Mucosa of gallbladder (tissue), 1 donor: ENCODE measurements at places on chromosomes 3 and 15. TPM values are rescaled to one million over a fixed set of nuclear protein-coding genes. Genes with fewer than 3 reads are reported as not detected.

DNA sequence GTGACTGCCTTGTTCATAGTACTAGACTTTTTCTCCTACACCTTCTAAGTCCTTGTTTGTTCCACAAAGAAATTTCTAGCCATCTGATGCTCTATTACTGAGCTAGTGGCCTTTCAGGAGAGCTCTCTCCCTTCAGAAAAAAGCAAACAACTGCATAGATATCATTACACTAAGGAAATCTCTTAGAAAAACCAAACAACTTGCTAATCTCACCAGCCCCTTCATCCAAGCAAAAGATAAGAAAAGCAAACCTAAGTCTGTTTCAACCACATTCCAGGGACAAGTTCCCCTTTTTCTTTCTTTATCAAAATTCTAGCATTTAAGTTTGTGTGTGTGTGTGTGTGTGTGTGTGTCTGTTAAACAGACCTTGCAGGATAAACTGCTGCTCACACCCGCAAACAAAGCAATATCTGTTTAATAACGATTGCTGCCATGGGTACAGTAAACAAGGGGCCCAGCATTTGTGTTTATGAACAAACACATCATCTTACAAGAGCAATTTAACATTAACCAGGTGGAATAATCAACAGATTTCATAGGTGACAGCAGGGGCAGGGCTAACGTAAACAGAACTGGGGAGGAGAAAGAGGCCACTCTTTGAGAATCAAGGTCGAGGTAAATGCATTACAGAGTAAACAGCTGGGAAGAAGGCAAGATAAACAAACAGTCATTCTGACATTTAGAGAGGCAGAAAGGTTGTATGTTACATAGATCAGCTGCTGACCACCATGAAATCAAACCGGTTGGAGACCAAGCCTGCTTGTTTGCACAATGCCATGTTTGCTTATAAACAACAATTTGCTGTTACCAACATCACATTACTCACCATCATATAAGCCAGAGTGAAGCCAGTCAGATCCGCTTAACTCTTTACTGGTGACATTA, 375.1 kb downstream of the FOXP1 start:
- peak; percentile 60 for DNase-seq

Gene FAM81A
- 2.8 TPM for total RNA-seq

Gene IGSF11
- 5.3 TPM for total RNA-seq

Gene KLHL40
- not detected for total RNA-seq

- DNase-seq: peak; percentile 20
Observed at GRCh38 chr15:80942746-80943565, 46.7 kb downstream of the MESD start.

- DNase-seq: no peak
Observed at GRCh38 chr3:52483577-52484381, 11.4 kb upstream of the STAB1 start.
